Activated T-cell treated with anti-CD3 and anti-CD28 coated beads, Interleukin-2, amount 50 U/mL, for 48 hours (primary cell): ENCODE measurements at places on chromosomes 16 and 17.

- DNase-seq: no peak
These were observed 73.0 kb downstream of the ZNF778 start for GRCh38 chr16:89290472-89290871.

DNA sequence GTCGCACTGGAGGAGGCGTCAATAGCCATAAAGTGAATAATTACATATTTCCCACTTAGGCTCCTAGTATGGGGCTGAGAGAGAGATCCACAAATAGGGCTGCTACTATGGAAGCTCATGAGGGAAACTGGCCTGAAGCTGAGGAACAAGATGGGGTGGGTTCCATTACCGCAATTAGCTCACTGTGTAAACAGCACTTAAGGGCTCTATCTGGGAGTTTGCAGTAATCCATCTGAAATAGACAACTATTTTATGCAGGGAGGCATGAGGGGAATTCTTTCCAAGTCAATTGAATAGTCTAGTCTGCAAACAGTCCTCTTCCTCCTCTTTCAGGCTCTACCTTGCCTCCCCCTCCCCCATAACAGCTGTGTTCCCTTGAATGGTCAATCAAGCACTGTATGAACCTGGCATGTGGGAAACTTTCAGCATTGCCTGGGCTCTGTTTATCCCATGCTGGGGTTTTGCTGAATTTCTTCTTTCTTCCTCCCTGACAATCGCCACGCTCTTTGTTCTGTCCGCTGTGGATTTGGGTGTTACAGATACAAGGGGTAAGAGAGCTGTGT, 56.1 kb upstream of the MAF start:
- DNase-seq: no peak

GRCh38 chr16:47142486-47142820, 1.3 kb downstream of the NETO2 start:
- no peak for DNase-seq

DNA sequence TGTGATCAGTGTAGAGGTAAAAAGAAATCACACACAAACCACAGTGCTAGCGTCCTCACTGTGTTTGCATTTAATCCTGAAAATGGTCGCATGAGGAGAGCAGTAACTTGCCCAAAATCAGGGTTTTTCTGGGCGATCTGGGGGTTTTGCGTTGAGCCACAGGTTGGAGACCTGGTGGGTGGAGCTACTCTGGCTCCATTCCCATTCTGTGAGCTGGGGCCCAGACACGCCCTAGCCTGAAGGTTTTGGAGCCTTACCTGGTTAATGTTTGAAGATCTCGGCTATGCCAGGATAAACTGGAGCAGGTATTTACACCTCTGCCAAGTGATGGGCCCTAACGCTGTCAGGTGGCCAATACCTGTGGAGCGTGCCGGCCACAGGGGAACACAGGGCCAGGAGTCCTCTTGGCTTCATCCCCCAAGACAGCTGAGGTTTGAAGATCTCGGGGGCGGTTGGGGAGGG, 48.4 kb downstream of the MPRIP start:
- DNase-seq: no peak

- no peak for DNase-seq
These were observed 21.8 kb downstream of the AXIN1 start for GRCh38 chr16:330741-331140.

- no peak for DNase-seq
These were observed 69.4 kb downstream of the MPRIP start for GRCh38 chr17:17111401-17112393.

DNA sequence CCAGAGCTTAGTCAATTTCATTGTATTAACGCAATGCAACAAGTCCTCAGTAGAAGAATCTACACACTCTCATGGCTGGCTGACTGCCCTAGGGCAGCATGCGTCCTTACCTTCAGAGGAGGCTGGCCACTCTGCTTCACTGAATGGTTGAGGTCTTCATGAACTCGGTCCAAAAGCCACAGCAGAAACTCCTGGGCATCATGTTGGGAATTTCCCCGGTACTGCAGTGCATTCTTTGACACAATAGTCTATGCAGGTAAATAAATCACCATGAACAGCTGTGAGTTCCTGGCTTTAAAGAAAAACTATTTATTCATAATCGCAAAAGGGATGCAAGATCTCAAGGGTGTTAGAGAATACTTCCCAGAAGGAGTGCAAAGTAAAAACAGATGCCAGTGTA, 41.3 kb downstream of the USP31 start:
- no peak for DNase-seq

DNA sequence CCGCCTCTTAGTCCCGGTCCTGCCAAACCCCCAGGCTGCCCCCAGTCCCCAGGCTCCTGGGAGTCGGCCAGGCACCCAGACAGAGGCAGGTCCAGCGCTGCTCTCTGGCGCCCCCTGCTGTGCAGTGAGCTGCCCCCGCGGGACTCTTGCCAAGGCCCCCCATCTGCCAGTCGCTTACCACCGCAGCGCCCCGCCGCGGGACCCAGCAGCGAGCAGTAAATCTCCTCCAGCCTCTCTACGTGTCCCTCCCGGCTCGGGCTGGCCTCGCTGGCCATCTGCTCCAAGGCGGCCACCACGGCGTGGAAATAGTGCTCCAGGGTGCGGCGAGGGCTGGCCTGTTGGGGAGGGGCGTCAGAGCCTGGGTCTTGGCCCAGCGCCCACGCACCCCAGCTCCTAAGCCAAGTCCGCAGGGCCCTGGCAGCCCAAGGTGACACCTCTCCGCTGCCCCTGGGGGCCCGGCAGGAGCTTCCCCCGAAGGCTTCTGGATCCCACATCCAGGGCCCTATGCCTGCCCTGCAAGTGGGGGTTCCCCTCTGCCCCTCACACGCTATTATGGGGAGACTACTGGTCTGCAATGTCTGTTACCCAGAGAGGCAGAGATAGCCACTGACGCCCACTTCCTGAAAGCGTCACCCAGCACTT, 33.7 kb upstream of the MFSD6L start:
- DNase-seq: peak; percentile 62

DNA sequence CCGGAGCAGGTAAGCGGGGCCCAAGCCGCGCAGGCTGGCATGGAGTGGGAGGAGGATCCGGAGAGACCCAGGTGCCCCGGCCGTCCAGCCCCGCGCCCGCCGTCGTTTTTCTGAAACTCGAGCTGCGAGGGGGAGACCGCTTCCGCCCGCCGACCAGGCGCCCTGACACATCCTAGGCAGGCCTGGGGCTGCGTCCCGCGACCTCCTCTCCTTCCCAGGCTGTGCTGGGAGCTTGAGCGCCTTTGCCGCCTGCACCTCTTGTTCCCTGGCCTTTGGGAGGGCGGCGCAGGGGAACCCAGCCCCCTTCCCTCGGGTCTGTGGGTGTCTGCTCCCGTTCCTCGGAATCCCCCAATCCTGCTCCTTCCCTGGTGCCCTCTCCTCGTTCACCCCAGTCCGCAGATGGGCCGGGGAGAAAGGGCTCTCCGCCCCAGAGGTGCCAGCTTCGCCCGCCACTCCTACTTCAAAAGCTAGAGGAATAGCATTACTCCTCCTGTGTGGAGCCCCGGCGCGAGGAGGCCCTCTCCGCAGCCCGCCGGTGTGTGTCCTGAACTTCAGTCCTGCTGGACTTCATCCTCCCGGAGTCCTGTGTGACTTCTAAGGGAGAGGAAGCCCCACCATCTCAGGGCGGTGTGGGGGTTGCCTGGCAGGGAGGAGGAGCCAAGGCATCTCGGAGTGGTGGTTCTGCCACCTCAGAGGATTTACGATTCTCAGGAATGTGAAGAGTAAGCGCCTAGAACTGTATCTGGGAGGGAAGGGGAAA, 1.0 kb downstream of the NHERF1 start:
- DNase-seq: peak; percentile 73

DNA sequence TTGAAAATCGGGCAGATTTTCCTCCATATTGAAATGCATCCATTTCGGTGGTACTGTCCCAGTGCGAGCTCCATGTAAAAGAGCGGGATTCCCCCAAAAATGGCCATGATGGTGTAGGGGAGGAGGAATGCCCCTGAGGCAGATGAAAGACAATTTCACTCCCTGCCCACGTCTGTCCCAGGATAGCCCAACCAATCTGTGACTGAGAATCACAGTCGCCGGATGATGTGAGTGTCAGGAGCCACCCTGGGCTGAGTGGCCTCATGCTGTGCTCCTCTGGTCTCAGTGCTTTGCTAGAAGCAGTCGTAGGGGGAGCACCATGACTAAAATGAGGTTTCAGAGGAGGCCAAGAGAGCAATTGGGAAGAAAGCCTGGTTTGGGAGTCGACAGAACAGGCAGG, 16.7 kb downstream of the SLC6A4 start:
- DNase-seq: no peak

DNA sequence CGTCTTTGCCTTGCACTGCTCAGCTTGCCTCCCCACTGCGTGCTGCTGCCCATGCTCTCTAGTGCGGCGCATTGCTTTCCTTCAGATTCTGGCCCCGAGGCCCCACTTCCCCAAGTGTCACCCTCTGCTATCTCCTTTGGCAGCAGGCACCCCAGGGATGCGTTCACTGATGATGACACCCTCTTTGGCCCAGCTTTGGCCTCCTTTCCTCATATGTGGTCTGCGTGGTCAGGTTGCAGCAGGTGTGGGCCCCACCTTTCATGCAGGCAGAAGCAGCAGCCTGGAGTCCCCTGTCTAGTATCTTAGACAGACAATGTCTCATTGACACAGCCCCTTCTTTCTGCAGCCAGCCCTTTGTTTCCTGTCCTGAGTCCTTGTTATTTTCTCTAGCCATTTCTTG, 4.8 kb upstream of the CCL3 start:
- no peak for DNase-seq

- no peak for DNase-seq
These were observed 9.4 kb upstream of the ATP2A3 start for GRCh38 chr17:3973495-3974137.

- DNase-seq: no peak
These were observed 544.6 kb downstream of the CDH13 start for GRCh38 chr16:83171396-83171795.

- no peak for DNase-seq
These were observed 73.3 kb downstream of the ABCC12 start for GRCh38 chr16:48082516-48082915.
